ENCODE measurements at places on chromosomes 3 and 15.
A peak's percentile ranks its signal among the peaks of the same experiment; 100 is the strongest.

GRCh38 chr15:74866090-74866489 lies 7.1 kb downstream of the SCAMP2 start:
- DNase-seq: no peak

DNA sequence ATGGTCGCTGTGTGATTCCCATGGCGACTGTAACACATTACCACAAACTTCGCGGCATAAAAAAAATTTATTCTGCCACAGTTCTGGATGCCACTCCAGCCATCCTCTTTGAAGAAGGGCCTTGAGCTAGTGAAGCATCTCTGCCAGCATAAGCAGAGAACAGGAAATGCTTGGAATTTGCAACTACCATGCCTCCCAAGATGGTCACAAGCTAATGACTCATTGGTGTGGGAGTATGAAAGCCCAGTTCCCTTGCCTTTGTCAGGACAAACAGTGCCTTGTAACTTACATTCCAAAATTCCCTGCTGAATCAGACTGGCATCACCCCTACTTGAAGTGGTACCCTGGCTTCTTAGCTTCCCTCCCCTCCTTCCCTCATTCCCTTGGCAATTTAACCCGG lies 129.7 kb downstream of the PROS1 start:
- peak; percentile 62 for DNase-seq

- DNase-seq: peak; percentile 49
Measured at GRCh38 chr3:136621628-136622027, 130.6 kb downstream of the STAG1 start.

GRCh38 chr3:127404221-127405009 lies 116.6 kb upstream of the PRR20G start:
- DNase-seq: no peak

- DNase-seq: no peak
Measured at GRCh38 chr3:15023249-15023648, 41.9 kb downstream of the MRPS25 start.

DNA sequence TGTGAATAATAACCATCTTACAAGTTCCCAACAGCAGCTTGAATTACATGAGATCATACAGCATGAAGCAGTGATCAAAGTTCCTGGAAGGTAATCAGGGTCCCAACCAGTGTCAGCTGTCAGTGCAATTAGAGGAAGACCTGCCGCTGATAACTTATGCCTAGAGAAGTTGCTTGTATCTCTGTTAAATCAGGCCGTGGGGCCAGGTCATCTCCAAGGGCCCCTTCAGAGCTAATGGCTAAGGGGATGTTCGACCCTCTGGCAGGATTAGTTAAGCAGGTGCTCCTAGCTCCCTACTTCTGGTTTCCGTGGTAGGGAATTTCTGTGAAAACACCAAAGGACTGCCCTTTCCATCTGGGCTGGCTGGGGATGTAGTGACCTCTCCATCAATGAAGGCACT lies 251.0 kb downstream of the FAM43A start:
- no peak for DNase-seq

GRCh38 chr3:73398084-73398483 lies 226.7 kb downstream of the PDZRN3 start:
- DNase-seq: no peak

DNA sequence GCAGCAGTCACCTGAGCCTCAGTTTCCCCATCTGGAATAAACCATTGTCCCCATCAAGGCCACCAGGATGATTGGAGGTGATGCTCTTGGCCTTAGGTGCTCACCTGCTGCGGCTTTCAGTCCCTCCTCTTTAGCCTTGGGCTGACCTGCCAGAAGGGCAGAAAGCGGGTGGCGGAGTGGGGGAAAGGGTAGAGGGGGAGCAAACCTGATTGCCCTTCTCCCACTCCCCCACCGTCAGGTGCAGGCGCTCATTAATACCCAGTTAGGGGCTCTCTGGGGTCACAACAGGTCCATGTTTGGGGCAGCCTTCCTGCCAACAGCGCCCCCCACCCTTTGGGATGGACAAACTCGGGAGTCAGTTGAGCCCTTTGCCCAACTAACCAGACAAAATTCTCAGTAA lies 50.5 kb downstream of the GRIP2 start:
- no peak for DNase-seq

- no peak for DNase-seq
Measured at GRCh38 chr15:28886431-28887338, 911 bp downstream of the APBA2 start.

GRCh38 chr3:41405466-41405865 lies 206.2 kb downstream of the CTNNB1 start:
- DNase-seq: no peak

- DNase-seq: no peak
Measured at GRCh38 chr3:67028001-67028784, 30.1 kb downstream of the KBTBD8 start.

DNA sequence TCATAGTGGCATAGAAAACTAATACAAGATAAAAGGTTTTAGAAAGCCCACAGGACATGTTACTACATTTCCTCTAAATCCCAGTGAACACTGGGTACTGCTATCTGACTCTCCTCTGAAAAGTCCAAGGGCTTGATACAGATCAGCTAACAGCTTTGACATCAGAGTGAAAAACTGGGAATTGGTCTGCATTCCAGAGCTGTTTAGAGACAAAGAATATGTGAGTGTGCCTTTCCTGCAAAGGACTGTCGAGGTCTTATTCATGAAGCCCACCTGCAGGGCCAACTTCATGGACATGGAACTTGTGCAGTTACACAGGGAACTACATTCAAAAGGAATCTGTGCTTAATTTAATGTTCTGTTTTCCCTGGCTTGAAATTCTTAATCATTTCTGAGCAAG lies 5.2 kb upstream of the TMCO5A start:
- no peak for DNase-seq

DNA sequence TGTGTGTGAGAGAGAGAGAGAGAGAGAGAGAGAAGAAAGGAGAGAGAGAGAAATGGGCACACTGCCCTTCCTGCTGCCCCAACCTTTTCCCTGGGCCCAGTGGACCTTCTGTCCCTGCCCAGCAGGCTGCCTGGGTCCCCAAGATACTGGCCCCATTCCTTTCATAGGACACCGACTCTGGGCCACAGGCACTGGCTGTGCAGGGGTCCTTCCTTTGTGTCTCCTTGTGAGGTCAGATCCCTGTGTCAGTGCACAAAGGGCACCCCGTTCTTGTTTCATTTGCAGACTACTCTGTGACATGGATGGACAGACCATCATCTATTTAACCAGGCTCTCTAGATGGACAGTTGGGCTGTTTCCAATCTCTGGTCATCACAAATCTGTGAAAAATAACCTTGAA lies 21.3 kb upstream of the KLF13 start:
- no peak for DNase-seq

DNA sequence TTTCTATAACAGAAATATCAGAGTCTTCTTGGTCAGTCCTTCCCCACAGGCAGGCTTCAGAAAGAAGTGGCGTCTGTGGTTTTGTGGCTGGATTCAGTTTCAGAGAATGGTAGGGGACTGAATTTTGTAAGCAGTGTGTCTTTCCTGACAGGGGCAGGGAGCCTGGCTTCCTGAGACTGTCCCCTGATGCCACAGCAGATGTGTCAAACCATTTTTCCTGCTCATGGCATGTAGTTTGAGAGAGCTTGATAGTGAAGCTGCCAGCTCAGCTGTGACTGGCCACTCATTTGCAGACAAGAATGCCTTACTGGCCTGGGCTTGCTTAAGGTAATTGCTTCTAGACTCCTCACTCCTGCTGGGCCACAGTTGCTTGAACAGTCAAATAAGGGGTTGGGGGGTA lies 26.4 kb downstream of the LARS2 start:
- DNase-seq: no peak

- no peak for DNase-seq
Measured at GRCh38 chr3:111801693-111802092, 57.4 kb upstream of the PHLDB2 start.

DNA sequence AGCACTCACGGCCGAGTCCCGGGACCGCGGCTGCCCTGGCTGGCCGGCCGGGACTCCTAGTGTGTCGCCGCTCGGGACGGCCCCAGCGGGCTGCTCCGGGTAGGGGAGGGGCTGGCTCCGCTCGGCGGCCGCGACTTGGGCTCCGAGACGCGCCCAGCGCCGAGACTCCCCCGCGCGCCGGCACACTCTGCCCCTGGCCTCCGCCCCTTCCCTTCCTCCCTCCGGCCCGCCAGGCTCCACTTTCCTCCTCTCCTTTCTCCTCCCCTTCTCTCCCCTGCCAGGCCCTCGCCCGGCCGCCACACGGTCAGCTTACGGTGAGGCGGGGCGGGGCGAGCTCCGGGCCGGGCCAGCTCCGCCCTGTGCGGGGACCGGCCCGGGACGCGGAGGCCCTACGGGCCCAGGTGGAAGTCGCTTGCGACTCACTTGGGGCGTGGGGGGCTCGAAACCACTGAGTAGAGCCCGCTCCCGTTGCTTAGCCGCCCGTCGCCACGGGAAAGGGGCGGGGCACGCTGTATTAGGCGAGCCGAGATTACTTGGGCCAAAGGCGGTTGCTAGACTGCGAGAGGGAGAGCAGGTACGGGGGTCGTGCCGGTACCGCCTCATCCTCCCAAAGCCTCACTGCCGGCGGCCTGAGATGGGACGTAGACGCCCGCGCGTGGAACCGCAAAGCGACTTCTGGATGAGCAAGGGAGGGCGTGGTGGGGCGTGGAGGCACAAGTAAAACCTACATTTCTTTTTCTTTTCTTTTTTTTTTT lies at the start of gene ITGB5:
Gene ITGB5 (minus strand): TSS at position 189 of the 755 bp plus-strand sequence. CDS start 365 bp downstream, outside the sequence.
- DNase-seq: no peak

DNA sequence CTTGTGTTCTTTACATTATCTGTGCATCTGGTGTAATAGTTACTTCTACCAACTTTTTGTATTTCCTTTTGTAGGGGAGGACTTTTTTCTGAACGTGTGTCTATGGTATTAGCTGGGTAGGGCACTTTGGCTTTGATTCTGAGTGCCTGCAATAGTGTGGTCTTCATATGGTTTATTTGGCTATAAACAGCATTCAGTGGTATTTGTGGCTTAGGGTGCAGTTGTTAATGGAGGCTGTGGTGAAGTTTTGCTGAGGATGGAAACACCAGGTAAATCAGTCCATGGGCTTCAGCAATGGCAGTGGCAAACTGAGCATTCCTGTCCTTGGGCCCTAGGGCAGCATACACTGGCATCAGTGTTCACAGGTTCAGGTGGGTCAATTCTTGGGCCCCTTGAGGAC lies 230.6 kb upstream of the CTNNB1 start:
- no peak for DNase-seq

- no peak for DNase-seq
Measured at GRCh38 chr3:54905261-54905888, 22.5 kb downstream of the LRTM1 start.

DNA sequence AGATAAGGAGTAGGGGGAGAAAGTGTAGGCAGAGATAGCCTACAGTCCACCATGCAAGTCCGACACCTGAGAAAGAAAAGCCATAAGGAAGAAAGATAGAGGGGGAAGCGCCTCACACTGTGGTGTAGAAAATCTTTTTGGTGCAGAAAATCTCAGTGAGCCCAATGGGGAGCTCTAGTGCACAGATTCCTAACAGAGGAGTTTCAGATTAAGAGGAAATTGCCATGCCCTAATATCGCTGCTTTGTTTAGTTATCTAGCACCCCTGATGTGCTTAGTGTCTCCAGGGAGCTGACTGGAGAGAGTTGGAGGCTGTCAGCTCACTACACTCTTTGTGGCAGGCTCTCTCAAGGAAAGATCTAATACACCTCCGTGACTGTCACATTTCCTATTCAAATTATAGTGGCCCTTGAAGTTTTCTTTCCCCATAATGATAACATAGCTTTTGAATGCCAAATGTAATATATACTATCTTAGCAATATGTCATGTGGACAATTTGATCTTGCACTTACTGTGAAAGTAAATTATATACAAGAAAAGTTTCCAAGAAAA lies 33.7 kb downstream of the CGGBP1 start:
- no peak for DNase-seq

GRCh38 chr3:159974-160373 lies 36.6 kb upstream of the CHL1 start:
- DNase-seq: no peak

DNA sequence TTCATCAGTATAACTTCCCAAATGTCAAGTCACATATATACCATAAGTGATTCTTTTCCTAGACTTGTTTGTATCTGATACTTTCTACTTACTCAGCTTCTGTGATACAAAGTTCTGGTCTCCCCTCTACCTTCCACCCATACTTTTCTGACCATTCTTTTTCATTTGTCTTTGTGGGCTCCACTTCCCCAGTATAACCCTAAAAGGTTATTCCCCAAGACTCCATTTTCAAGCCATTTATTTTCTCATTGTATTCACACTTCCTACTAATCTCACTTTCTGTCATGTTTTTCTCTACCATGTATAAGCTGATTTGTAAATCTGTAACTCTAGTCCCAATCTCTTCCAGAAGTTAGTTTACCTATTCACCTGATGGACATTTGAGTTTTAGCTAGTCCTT lies 34.0 kb downstream of the IQCB1 start:
- no peak for DNase-seq

- DNase-seq: no peak
Measured at GRCh38 chr3:143337387-143337786, 217.8 kb downstream of the CHST2 start.

DNA sequence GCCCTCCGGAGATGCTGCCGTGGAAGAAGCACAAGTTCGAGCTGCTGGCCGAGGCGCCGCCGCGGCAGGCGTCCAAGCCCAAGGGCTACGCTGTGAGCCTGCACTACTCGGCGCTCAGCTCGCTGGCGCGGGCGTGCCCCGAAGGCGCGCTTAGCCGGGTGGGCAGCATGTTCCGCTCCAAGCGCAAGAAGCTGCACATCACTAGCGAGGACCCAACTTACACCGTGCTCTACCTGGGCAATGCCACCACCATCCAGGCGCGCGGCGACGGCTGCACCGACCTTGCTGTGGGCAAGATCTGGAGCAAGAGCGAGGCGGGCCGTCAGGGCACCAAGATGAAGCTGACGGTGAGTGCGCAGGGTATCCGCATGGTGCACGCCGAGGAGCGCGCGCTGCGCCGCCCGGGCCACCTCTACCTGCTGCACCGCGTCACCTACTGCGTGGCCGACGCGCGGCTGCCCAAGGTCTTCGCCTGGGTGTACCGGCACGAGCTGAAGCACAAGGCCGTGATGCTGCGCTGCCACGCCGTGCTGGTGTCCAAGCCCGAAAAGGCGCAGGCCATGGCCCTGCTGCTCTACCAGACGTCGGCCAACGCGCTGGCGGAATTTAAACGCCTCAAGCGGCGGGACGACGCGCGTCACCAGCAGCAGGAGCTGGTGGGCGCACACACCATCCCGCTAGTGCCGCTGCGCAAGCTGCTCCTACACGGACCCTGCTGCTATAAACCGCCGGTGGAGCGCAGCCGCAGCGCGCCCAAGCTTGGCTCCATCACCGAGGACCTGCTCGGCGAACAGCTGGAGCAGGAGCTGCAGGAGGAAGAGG lies 1.3 kb downstream of the FAM43A start:
- DNase-seq: no peak

Data from AG09309 (cell line).